ENCODE measurements at places on chromosomes 12 and 14. TPM values are rescaled to one million over a fixed set of nuclear protein-coding genes. Genes with fewer than 3 reads are reported as not detected.

- DNase-seq = no peak
Measured at GRCh38 chr12:79298506-79298905, 392.3 kb downstream of the PAWR start.

GRCh38 chr14:77198561-77198960 is 17.0 kb downstream of the TMEM63C start:
- DNase-seq = no peak

DNA sequence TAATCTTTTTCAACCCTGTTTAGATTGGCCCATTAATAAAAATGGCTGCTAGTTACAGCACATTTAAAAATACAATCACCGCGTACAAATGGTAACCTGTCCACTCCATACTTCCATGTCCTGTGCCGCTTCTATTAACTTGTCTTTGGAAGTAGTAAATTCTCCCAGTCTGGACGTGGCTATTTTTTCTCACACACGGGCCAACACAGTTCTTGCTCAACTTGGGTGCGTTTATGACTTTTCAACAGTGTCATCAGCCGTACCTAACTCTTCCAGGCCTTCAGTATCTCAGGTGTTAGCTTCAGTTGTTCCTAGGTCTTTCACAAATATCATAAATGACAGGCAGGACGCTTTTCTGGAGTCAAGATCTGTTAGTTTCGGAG is 475 bp upstream of the PCNX1 start:
- no peak for DNase-seq

- no peak for DNase-seq
Measured at GRCh38 chr12:32821710-32822109, 66.0 kb upstream of the YARS2 start.

DNA sequence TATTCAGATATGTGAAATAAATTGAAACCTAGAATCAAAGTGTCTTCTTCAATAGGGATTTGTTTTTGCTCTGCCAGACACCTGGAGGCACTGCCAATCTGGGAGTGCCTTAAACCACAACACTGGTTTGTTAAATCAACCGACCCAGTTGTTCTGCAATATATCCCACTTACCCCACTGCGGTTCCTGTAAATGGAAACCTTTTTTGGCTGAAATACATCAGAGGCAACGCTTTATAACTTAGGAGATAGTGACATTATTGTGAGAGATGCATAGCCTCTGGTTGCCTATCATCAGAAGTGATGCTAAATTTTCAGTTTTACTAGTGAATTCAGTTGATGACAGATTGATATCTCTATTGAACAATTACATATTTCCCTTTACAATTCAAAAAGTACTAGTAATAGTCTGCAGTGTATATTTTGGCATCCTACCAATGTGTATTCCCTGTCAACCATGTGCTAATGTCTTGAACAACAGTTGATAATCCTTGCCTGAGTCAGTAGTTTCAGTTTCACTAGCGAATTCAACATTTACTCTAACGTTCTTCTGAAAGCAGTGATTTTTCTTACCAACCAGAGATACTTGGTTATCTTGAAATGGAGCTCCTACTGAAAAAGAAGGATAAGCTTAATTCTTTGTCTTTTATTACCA is 30.5 kb downstream of the PPP2R5C start:
- DNase-seq = no peak

DNA sequence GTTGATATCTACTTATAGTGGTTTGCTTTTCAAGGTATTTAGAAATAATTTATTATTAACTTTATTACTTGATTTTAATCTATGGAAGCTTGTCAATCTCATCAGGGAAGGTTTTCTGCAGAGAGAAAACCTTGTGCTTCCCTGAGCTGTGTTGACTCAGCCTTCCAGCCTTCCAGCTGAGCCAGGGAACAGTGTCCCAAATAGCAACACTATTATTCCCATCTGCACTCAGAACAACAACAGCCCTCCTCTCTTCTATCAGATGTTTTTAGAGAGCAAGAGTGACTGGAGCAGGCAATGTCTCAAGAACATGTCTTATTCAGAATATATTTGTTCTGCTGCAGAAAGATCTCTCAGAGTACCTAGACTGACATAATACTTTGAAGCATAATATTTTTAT is 389.9 kb upstream of the GARIN6 start:
- DNase-seq = no peak

- DNase-seq = no peak
Measured at GRCh38 chr14:60622917-60623257, 26.4 kb downstream of the SIX1 start.

DNA sequence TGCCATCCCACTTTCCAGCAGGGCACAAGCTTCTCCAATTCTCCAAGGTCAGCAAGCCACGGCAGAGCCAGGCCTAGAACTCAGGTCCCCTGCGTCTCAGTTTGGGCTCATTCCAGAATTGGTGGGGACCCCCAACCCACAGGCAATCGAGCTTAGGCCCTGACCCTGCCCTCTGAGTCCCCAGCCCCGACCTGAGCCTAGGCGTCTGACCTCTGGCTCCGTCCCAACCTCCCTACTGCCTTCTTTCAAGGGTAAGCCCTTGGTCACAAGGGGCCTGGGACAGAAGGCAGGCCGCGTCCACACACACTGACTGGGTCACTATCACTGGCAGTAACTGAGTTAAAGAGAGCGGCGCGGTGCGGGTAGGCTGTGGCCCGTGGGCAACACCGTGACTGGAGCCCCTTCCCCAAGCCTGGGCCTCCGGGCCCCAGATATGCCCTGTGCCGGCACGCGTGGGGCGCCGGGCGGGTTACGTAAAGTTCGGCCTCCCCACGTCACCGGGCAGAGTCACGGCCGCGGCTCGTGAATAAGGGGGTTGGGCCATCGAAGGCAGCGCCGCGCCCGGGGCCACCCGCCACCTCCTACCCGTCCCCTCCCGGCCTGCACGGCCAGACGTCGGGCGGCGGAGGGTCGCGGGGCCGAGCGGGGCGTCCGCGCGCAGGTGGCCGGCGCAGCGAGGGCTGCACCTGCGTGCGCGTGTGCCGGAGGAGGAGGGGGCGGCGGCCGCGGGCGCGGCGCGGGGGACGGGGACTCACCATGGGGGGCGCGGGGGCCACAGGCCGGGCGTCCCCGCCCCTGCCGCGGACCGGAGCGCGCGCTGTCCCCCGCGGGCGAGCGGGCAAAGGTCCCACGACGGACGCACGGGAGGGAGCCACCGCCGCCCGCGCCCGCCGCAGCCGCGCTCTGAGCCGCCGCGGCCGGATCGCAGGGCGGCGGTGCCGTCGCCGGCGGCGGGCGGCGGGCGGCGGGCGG is 516 bp downstream of the ANKRD9 start:
- peak; percentile 75 for DNase-seq

DNA sequence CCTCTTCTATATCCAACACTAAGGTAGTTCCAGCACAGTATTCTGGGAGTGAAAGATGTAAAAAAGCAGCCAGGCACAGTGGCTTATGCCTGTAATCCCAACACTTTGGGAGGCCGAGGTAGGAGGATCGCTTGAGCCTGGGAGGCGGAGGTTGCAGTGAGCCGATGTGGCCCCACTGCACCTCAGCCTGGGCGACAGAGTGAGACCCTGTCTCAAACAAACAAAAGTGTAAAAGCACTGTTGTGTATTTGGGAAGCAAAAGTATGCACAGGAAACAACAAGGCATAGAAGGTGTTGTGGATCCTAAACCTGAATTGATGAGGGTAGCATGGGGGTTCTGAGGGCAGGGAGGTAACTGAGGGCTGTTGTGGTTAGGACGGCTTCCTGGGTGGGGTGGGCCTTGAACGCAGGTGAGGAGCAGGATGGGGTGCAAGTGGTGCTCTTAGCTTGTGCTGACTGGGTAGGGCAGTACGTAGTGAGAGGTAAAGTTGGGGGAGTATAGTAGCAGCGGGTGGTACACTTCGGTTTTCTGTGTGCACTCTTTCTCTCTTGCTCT is 64.2 kb downstream of the RASSF3 start:
- no peak for DNase-seq

DNA sequence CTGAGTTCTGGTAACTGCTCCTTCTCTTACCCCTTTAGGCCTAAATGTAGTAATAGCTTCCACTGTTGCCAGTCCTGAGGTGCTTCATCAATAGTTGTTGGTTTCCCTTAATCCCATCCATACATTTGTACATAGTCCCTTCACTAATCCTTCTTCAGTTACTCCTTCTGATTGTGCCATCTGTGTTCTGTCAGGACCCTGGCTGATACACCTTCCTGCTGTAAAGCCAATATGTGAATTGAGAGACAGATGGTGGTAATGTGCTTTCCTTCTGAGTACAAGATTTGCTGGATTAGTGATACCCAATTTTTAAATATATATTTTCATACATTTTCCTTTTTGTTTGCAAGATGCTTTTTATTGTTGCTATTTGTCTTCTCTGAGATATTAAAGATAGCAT is 66.4 kb downstream of the OTOGL start:
- no peak for DNase-seq

DNA sequence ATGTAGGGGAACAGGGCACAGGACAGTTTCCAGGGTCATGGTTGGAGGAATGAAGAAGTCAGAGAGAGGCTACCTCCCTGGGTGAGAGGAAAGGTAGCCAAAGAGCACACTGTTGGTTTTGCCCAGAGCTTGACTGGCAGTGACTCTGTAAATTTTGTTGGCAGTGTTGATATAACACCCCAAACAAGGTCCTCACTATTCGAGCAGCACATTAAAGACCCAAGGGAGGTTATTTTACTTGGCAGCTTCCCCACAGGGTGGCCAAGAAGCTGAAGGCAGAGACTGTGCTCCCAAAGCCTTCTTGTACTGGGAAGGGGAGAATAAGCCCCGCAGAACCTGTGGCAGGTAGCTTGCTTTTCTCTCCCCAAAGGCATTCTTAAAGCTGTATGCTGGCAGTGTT is 40.6 kb downstream of the WSCD2 start:
- no peak for DNase-seq

- no peak for DNase-seq
Measured at GRCh38 chr12:49564686-49565405, 3.1 kb downstream of the MCRS1 start.

DNA sequence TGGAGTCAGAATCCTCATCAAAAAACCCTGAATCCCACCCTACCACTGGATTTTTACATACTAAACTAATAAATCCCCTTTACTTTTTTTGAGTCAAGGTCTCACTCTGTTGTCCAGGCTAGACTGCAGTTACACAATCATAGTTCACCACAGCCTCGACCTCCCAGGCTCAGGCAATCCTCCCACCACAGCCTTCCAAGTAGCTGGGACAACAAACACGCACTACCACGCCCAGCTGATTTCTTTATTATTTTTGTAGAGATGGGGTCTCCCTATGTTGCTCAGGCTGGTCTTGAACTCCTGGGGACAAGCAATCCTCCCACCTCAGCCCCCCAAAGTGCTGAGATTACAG is 24.3 kb downstream of the SPTSSA start:
- no peak for DNase-seq

DNA sequence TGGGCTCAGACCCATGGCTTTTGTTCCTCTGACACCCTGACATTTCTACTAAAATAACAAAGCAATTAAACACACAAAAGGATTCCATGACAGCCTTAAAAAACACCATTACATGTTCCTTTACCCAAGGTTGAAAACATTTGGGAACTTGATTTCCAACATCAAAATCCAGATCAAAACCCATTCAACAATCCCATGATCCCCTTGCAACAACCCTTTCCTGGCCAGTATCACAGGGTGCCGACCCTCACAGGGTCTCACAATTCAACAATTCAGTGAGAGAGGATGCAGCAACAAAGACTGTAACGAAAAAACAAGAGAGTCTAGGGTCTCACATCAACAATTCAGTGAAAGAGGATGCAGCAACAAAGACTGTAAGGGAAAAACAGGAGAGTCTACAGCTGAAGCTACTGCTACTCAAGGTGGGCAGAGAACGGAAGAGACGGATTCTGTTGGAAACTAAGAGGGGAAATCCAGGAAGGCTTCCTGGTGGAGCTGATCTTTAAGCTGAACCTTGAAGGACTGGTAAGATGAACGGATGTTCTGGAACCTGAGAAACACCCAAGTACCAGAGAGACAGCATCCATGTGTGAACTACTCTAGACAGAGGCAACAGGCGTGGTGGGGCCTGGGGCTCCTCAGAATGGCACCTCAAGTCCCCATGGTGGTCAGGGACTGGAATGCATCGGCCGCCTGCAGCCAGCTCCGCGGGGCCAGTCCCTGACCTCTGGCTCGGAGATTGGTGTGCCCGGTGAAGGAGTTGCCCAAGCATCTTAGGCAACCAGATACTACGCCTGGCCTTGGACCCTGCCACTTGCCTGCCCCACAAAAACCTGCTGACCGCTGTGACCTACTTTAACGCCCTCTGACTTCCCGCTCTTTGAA is 22.7 kb upstream of the ZFP36L1 start:
- no peak for DNase-seq

GRCh38 chr14:79914595-79914994 is 296.7 kb downstream of the DIO2 start:
- no peak for DNase-seq

GRCh38 chr14:76348898-76349297 is 27.0 kb upstream of the ESRRB start:
- DNase-seq = no peak

- no peak for DNase-seq
Measured at GRCh38 chr12:50728841-50729240, 35.1 kb upstream of the ATF1 start.

DNA sequence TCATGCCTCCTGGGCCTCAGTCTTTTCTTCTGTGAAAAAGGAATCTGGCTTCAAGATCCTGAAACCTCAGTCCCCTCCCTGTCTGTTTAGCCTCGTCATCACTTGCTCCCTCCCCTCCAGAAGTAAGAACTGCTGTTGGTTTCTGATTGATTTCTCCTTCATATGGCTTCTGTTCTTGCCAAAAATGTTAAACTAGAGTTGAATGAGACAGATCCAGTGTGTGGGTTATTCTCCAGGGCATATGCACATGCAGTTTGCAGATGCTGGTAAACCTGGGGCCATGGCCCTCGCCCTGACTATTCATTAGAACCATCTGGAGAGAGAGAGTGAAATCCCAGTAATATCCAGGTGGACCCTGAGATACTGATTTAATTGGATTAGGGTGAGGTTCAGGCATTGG is 175.1 kb downstream of the TMEM132C start:
- DNase-seq = no peak

- no peak for DNase-seq
Measured at GRCh38 chr14:52650774-52651173, 44.6 kb downstream of the ERO1A start.

DNA sequence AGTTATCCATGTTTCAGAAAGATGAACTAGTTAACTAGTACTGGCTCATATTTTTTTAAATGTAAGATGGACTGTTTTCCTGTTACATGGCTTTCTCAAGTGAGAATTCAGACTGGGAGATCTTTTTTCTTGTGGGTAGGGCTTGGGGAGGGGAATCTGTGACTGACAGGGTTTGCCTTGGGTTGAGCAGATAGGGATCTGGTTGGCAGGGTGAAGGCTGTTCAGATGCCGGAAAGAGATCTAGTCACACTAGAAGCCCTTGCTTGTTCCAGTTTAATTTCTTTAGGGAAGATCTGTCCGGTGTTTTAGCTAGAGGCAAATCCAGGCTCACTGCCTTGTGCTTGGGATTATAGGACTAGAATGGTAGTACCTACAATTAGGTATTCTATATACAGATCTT is 63.2 kb downstream of the FBXO33 start:
- DNase-seq = no peak

GRCh38 chr12:27861428-27862167 is 81.6 kb upstream of the MANSC4 start:
- DNase-seq = peak; percentile 60

AMN gene
- 331 TPM for total RNA-seq

SOAT2 gene
- not detected for total RNA-seq

RD3L gene
- not detected for total RNA-seq

CCDC196 gene
- total RNA-seq = 1.6 TPM

CLEC9A gene
- total RNA-seq = 0.39 TPM

C12orf43 gene
- total RNA-seq = 14.4 TPM

Data from left colon (tissue), 2 donors.